Myocyte (in vitro differentiated cells): ENCODE measurements at places on chromosomes 3 and 15. TPM values are rescaled to one million over a fixed set of nuclear protein-coding genes. Genes with fewer than 3 reads are reported as not detected.
A peak's percentile ranks its signal among the peaks of the same experiment; 100 is the strongest.

DNA sequence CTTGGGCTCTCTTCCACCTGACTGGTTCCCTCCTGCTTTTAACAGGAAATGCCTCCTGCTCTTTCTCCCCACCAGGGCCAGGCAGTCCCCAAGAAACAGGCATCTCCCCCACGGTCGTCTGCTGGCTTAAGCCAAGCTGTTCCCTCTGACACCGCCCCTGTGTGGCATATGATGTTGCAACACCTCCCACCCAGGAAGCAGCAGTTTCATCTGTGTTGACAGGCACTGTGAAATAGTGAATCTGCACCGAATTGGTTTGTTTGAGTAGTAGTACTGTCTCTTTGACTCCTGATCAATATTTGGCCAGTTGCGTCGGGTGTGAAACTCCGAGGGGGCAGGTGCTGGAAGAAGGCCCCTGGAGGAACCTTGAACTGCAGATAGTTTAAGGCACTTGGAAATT is 188.8 kb downstream of the FEZF2 start:
- no peak for DNase-seq

DNA sequence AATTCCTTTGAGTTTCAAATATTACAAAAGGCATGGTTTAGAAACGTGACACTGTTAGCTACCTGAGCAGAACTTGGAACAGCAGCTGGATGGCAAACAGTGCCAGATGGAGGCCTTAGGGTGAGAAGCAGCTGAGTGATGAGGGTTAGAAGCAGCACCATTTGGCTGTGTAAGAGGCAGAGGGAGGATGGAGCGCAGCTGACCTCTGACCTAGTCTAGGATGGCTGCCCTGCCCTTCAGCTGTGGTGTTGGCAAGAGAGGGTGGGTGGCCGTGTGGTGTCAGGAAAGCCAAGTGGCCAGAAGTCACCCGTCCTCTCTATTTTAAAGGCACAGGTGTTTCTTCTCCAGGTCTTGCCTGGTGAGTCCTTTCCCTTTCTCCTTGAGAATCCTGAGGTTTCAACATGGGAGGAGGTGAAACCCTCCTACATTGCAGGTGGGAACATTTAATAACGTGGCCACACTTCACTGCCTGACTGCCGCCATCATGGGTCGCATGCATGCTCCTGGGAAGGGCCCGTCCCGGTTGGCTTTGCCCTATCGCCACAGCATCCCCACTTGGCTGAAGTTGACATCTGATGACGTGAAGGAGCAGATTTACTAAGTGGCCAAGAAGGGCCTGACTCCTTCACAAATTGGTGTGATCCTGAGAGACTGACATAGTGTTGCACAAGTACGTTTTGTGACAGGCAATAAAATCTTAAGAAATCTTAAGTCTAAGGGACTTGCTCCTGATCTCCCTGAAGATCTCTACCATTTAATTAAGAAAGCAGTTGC is 17.6 kb downstream of the BCL2L10 start:
- DNase-seq, result no peak

GRCh38 chr3:64152086-64152485 is 73.2 kb downstream of the PRICKLE2 start:
- no peak for DNase-seq

- DNase-seq, result no peak
Observed at GRCh38 chr3:12352253-12352652, 63.4 kb downstream of the PPARG start.

GRCh38 chr3:105238367-105238766 is 128.3 kb upstream of the ALCAM start:
- no peak for DNase-seq

GRCh38 chr3:193560870-193561269 is 6.2 kb upstream of the ATP13A4 start:
- no peak for DNase-seq

GRCh38 chr15:80105595-80105994 is 46.1 kb downstream of the ZFAND6 start:
- DNase-seq, result no peak

- no peak for DNase-seq
Observed at GRCh38 chr3:152335273-152335672, 66.5 kb downstream of the MBNL1 start.

DNA sequence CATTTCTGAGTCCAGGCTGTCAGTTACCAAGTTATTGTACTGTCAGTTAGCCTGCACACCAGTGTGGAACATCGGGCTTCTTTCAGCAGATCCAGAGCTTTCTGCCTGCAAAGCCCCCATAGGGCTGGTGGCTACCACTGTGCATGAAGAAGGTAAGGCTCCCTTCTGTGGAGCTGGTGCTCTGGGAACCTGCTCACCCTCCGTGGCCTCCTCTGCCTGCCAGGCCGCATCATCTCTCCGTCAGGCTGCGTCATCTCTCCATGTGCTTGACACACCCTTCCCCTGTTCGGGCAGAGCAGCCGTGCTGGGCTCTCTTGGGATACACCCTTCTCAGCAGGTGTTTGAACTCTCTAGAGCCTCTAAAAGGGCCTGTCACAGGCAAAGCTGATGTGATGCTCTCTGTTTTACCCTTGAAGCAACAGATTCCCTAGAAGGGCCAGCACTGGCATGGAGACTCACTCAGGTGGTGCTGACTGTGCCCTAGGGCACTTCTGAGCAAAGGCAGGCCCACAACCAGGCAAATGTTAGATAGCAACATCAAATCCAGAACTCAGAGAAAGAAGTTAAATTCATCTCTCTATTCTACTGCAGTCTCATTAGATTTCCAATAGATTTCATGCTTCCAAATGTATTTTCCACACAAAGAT is 261.1 kb downstream of the EPHB1 start:
- DNase-seq, result no peak

GRCh38 chr3:40427045-40427669 is 30.0 kb upstream of the RPL14 start:
- peak; percentile 95 for DNase-seq

DNA sequence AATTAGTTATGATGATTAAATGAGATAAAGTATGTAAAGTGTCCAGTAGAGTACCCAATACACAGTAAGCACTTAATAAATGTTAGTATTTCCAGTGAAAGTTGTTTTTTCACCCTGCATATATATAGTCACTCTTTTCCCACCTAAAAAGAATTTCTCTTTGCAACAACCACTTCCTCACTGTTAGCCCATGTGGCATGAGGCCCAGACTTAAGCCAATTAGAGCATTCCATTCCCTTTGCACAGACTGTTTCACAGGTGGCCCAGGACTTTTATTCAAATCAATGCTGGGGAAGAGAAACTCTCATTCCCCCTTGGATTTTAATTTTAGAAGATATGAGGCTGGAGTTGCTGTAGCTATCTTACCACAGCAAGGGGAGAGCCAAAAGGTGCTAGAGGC is 3.7 kb downstream of the IFT80 start:
- DNase-seq, result peak; percentile 43

DNA sequence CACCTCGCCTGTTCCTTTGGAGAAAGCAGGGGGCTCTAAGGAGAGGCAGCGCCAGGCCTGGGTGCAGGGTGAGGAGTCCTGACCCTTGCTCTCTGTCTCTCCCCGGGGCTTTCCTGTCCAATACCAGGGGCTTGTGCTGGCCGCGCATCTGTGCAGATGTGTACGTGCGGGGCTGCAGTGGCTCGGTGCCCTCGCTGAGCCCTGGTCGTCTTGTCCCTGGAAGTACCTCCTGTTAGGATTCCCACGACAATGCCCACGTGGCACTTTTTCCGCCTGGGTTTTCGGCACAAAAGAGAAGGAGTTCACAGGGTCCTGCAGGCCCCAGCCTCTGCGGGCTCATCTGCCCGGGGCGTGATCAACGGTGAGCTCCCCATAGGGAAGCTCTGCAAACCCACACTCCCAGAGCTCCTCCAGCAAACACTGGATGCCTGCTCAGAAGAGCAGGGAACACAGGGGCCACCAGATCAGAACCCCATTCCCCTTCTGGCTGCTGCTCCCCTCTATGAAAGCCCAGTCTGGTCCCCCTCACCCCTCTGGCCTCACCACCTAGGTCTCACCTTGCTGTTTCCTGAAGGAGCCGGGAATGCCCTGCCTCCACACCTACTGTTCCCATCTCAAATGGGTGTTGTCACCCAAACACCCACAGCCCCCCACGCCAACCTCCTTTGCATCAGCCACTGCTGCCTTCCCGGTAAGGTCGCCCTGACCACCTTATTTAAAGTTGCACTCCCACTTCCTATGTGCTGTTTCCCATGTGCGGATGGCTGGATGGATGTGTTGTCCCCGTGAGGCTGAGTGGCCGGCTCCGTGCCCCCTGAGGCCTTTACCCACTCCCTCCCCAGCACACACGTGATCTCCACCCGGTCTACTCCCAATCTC is 62.6 kb upstream of the PRR20G start:
- DNase-seq, result no peak

The SH3GL3 gene
- 0.88 TPM in 1 of 2 replicates, not detected in the other for total RNA-seq

The SNX22 gene
- 0.16 TPM in 1 of 2 replicates, not detected in the other for total RNA-seq

The PPP2R3A gene
- 15.5 and 21.6 TPM in 2 replicates for total RNA-seq

The SLC27A2 gene
- not detected in 2 replicates for total RNA-seq

The CRABP1 gene
- total RNA-seq, result not detected in 2 replicates

The CNTN3 gene
- total RNA-seq, result 0.08 and 1.1 TPM in 2 replicates

The ADAMTS7 gene
- 31.9 and 36.4 TPM in 2 replicates for total RNA-seq
